Endodermal cell (in vitro differentiated cells): ENCODE measurements at places on chromosomes 5 and 9. TPM values are rescaled to one million over a fixed set of nuclear protein-coding genes. Genes with fewer than 3 reads are reported as not detected.

The POU5F2 gene
- total RNA-seq: 0.43 and 0.84 TPM in 2 replicates

The SURF2 gene
- total RNA-seq: 15.5 to 19.4 TPM (median 18.0 TPM) in 3 replicates

The PALM2AKAP2 gene
- total RNA-seq: 0.90 and 1.1 TPM in 2 replicates

The PCSK1 gene
- total RNA-seq: not detected in 3 replicates

The SLC6A19 gene
- total RNA-seq: 0.15 and 0.16 TPM in 2 replicates

The TAF11L8 gene
- total RNA-seq: not detected in 3 replicates

The ALAD gene
- 40.4 to 88.8 TPM (median 44.5 TPM) in 3 replicates for total RNA-seq

The IFNA2 gene
- total RNA-seq: not detected in 3 replicates

The OR1J2 gene
- not detected in 2 replicates for total RNA-seq

The ZDHHC12 gene
- 58.3 and 59.6 TPM in 2 replicates for total RNA-seq

The GABRG2 gene
- 2.4 and 3.5 TPM in 2 replicates for total RNA-seq

The TMED9 gene
- total RNA-seq: 182 and 184 TPM in 2 replicates

DNA sequence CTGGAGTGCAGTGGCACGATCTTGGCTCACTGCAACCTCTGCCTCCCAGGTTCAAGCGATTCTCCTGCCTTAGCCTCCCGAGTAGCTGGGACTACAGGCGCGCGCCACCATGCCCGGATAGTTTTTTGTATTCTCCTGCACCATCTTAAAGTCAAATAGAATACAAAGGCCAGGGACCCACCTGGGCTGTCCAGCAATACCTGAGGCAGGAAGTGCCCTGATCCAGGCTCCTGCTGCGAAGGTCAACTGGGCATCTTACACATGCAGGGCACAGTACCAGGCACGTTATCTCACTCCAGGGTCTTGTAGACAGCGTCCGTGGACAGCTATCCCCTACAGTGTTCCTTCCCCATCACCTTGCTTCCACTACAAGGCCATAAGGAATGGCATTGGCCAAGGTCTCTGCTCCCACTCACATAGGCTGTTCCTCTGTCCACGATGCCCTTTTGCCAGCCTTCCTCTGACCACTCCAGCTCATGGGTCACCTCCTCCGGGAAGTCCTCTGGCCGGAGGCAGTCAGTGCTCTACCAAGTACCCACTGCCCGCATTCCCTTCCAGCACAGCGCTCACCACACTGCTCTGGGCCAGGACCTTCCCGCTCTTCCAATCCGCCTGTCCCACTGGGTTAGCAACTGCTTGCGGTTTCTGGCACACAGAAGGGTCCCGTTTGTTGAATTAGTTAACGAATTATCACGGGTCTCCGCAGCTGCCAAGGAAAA is 978 bp downstream of the P4HA2 start:
- no peak for DNase-seq

GRCh38 chr5:43804041-43804440 is 201.1 kb downstream of the NNT start:
- DNase-seq: no peak

GRCh38 chr5:39414426-39414825 is 10.4 kb downstream of the DAB2 start:
- no peak for DNase-seq

GRCh38 chr5:126659805-126660482 is 59.2 kb downstream of the PHAX start:
- no peak for DNase-seq

GRCh38 chr5:22504411-22504810 is 348.7 kb downstream of the CDH12 start:
- DNase-seq: no peak

DNA sequence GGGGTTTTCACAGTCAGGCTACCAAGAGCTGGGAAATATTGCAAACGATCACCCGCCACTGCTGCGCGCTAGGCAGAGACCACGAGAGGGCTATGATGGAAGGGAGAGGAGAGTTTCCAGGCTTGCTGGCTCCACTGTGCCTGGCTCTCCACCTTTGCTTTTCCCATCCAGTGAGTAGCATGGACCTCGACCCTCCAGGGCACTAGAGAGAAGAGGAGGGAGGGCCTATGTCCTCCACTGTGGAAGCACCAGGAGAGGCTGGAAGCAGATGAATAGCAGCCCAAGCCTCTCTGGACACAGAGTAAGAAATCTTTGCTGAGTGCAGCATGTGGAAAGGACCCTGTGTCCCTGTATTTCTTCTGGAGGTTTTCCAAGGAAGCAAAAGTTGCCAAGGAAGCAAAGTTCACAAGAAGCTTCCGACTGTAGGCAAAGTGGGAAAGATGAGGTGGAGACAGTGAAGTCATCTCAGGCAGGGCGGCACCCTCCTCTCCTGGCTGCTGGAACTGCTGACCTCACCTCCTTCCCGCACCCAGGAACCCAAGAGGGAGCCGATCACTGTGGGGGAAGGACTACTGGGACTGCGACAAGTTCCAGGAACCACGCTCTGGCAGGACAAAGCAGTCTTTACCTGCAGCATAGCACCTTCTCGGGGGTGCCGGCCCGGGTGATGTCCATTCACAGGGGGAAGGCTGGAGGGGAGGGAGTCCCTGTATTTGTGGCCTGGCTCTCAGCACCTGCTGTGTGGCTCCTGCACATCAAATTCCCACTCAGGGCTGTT is 79.6 kb downstream of the CSNK1A1 start:
- peak; percentile 67 for DNase-seq

DNA sequence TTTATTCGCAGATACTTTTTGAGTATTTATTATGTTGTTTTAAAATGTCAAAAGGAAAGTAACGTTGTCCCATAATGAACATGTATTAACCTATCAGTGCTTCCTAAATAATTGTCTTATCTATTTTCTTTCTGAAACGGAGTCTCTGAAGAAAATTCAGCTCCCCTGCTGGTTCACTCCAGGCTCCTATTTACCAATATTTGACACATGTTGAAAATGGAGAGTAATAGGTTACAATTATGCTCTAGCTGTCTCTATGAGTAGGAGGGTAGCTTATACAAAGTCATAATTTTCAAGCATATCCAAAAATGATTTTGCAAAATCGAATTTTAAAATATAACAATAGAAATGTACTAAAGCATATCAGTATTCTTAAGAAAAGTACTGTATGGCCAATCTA is 844.1 kb downstream of the CDH18 start:
- DNase-seq: no peak

DNA sequence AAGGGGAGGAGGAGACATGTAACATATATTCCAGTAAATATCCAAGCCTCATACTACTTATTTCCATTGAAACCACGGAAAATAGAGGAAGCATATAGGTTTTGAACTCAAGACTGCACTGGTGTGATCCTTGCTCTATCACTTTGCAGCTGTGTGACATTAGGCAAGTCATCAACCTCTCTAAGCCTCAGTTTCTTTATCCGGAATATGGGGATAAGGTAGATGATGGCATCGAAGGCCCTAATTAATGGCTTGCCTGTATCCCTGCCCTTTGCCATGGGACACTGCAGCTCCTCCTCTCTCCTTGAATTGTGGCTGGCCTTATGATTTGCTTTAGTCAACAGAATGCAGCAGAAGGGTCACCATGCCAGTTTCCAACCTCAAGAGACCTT is 6.9 kb downstream of the SHB start:
- no peak for DNase-seq

DNA sequence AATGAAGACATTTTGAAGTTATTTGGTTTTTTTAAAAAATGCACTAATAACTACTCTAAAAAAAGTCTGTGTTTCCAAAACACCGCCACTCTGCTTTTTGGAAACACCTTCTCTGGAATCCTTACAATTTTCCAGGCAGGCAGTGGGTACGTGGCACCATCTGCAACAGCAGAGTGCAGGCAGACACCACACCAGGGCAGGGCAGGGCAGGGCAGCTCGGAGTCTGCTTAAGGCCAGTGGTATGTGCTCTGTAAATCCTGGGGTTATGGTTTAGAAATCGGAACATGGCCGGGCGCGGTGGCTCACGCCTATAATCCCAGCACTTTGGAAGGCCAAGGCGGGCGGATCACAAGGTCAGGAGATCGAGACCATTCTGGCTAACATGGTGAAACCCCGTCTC is 97.6 kb downstream of the TLE1 start:
- DNase-seq: no peak

DNA sequence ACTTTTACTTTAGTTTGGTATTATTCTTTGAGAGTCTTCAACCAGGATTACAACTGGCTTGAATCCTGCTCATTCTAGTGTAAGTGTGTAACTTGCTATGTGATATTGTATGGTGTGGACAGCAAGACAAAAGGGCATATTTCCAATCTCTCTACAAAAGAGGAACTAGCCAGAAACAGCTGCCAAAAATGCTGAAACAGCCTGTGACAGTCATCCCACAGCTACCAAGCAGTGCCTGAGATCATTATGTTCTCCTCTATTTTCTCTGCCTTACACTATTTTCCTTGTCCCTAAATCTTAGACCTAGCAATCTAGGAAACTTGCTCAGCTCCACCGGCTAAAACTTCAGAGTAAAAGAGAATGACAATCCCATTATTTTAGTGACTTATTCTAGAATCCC is 42.8 kb downstream of the WDR41 start:
- no peak for DNase-seq

GRCh38 chr5:13359344-13359743 is 585.1 kb downstream of the DNAH5 start:
- no peak for DNase-seq

DNA sequence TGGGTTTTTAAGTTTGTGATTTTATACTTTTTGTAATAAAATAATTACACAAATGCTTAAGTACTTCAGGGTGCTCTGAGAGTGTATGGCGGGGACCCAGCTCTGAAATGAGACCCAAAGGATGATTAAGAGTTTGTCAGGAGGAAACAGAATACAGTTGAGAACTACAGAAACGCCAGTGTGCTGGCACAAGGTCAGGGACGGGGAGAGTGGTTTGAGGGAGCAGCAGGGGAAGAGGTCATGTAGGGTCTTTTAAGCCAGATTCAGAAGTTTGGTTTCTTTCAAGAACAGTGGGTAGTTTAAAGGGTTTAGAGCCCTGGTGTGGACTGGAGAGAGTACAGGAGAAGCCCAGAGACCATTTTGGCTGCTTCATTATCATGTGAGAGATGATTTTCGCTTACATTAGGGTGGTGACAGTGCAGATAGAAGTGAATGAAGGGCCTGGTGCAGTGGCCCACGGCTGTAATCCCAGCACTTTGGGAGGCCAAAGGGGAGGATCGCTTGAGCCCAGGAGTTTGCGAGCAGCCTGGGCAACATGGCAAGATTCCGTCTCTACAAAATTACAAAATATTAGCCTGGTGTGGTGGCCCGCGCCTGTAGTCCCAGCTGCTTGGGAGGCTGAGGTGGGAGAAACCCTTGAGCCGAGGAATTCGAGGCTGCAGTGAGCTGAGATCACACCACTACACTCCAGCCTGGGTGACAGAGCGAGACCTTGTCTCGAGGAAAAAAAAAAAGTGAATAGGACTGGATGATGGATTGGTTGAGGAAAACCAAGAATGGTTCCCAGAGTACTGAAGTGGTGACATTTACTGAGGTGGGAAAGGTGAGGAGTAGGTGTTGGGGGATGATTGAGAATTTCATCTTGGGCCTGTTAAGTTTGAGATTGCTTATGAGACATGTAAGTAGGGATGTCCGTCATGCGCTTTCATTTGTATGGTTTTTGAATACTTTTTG is 1.4 kb upstream of the ETF1 start:
- DNase-seq: no peak

GRCh38 chr9:130949188-130950038 is 10.4 kb upstream of the FIBCD1 start:
- DNase-seq: no peak

DNA sequence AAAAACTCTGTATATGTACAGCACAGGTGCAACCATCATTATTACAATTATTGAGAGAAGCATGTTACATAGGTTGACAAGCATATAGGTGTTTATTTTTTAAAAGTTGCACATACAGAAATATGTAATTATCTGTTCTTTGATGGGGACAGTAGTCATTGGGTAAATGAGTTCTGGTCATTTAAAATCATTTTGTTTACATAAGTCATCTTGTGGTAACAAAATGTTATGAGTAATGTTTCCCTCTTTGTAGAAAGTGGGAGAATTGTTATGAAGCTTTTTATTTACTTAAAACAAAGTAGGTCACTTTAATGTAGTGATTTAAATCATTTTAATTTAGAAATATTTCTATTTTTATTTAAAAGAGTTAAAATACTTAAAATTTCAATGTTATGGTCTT is 33.8 kb upstream of the FBXL17 start:
- DNase-seq: no peak

- DNase-seq: no peak
These were observed 30.2 kb downstream of the WDR36 start for GRCh38 chr5:111122398-111122797.

DNA sequence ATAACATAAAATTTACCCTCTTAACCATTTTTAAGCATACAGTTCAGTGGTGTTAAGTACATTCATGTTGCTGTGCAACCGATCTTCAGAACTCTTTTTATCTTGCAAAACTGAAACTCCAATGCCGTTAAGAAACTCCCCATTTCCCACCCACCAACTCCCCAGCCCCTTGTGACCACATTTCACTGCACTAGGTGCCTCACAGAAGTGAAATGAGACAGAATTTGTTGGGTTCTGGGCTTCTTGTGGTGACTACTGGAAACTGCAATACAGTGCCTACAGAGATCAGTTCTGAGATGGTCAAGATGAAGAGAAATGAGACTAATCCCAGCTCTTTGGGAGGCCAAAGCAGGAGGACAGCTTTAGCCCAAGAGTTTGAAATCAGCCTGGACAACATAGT is 202.1 kb upstream of the SLC30A5 start:
- DNase-seq: no peak

DNA sequence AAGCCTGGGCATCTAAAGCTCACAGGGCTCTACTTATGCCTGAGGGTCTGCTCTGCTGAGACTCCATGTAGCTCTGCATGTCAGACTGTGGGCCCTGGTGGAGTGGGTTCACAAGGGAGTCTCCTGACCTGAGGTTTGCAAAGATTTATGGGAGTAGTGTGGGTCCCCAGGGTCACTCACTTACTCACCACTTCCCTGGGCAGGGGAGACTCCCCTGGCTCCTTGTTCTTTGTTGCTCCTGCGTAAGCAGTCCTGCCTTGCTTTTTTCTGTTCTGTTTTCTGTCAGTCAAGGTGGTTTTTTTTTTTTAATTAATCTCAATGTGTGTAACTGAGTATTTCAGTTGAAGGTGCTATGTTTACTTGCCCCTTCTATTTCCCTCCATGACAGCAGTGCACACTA is 256.6 kb downstream of the TMEM38B start:
- DNase-seq: no peak

GRCh38 chr9:100430286-100430940 is 3.5 kb downstream of the MSANTD3 start:
- no peak for DNase-seq

GRCh38 chr5:56918054-56918453 is 8.7 kb downstream of the SETD9 start:
- DNase-seq: peak; percentile 65

- DNase-seq: no peak
These were observed 50.0 kb downstream of the ATPSCKMT start for GRCh38 chr5:10199692-10200091.

- peak; percentile 52 for DNase-seq
These were observed 8.1 kb upstream of the TSPAN17 start for GRCh38 chr5:176639208-176639607.

DNA sequence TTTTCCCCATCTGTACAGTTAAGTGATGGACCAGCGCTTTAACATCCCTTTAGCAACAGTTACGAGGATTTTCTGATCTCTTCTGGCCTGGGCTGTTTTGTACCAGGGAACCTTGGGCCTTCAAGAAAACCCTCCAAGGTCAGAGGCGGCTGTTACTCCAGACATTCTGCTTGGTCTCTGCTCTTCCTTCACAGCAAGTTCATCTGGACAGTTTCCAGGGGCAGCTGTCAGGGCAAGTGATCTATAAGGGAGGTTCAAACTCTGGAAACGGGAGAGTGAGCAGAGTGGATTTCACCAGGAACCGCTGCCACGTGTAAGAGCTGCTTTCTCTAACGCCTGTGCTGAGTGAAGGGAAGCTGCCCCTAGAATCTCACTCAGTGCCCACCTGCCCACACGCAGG is 36.7 kb downstream of the ZNF618 start:
- no peak for DNase-seq

- no peak for DNase-seq
These were observed 374.0 kb downstream of the NFIB start for GRCh38 chr9:13939701-13940490.
